ENCODE measurements at places on chromosomes 3 and 15.
A peak's percentile ranks its signal among the peaks of the same experiment; 100 is the strongest.

- no peak for DNase-seq
Measured at GRCh38 chr3:12924437-12924836, 83.1 kb upstream of the RPL32 start.

DNA sequence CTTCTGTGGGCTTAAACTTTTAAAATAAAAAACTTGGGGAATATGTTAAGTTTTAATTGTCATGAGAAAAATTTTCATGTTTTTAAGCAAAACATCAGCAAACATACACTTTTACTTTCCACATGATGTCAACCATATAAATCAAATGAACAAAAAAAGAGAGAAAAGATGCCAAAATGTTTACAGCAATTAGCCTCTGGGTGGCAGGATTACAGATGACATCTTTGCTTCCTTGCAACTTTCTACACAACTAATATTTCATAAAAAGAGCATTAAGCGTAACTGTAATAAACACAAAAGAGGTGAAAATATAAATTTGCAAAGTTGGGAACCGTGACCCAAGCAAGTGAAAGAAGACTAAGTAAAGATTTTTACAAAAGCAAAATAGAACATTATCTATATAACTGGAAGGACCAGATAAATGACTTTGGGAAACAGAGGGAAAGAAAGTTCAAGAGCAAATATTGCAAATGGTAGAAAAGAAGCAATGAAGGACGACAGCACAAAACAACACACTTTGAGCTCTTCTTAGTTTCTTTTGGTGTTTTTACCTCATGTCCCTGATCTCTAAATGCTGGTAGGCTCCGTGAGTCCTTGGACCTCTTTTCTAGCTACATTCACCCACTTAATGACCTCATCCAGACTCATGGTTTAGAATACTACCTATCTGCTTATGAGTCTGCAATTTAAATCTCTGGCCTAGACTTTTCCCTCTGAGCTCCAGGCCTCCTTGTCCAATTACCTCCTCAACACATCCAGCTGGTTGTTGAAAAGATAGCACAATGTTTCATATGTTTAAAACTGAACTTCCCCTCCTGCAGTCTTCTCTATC lies 9.4 kb downstream of the TP53BP1 start:
- DNase-seq, result peak; percentile 61

DNA sequence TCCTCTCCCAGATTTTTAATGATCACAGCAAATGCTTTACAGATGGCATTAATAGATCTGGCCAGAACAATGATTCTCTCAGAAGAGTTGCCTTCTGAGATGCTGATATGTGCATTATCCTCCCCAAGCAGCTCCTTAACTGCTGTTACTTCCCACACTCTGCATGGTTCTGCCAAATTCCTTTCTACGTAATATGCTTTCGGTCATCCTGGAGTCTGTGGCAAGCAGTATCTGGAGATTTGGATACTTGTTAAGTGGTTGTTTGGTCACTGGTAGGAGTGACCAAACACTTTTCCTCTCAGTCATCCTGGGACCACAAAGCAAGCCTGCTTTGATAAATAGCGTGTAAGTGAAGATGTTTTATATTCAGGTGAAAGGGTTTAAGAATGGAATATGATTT lies 71.1 kb upstream of the CCNL1 start:
- DNase-seq, result no peak

DNA sequence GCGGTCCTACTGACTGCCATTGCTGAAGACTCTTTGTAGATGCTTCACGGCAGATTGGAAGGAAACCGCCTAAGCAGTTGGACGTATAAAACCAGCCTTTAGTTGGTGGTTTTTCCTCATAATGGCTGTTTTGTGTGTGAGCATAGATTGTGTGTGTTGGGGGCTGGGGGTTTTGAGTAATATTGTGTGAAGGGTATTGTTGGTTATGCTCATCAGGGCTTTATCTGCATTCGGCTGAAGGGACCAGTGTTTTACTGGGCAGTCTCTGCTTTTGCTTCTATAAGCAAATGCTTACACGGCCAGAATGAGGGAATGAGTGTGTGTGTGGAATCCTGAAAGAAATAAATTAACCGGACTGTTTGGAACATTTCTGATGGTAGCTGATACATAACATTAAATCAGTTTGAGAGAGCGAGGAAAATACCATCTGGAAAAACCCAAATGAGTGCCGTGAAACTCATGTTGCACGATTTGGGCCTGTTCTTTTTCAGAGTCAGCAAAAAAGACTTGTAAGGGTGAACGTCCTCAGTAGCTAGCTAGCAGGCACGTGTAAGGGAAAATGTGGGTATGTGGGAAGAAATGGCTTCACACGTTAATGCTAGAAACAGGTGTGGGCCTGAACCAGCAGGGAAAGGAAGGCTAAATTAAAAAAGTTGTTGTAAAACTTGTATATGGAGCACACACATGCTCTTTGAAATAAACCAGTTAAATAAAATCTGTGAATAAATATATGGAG lies 1.9 kb downstream of the MITF start:
- no peak for DNase-seq

GRCh38 chr3:85591451-85591850 lies 632.7 kb downstream of the CADM2 start:
- no peak for DNase-seq

DNA sequence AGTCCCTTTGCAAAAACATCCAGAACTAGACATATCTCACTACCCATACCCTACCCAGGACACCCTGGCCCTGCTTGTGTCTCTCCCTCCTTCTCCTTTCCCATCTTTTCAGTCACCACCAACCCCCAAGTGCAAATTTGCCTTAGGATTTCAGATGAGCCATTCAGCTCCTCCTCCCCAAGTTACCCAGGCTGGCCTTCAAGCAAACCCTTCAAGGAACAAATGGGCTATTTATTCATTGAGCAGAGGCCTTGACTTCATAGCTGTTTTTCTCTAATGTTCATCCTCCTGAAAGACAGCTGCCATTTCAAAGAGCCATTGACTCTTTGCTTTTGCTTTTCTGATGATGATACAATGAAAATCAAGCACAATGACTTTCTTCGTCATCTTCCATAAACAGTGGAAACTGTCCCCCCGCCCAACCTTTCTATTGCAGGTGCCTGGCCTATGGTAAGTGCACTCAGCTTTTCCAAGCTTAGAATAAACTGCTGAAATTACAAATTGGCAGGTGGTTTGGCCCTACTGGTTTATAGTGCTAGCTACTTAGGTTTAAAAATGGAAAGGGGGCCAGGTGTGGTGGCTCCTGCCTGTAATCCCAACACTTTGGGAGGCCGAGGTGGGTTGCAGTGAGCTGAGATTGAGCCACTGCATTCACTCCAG lies 26.1 kb upstream of the KLHL6 start:
- DNase-seq, result no peak

GRCh38 chr3:61893840-61894566 lies 332.6 kb downstream of the PTPRG start:
- DNase-seq, result no peak

- DNase-seq, result no peak
Measured at GRCh38 chr3:89808680-89809197, 701.3 kb downstream of the EPHA3 start.

GRCh38 chr3:118810499-118811035 lies 224.1 kb downstream of the IGSF11 start:
- DNase-seq, result no peak

- no peak for DNase-seq
Measured at GRCh38 chr3:66666362-66666761, 165.5 kb upstream of the LRIG1 start.

- DNase-seq, result no peak
Measured at GRCh38 chr3:43996379-43997301, 245.0 kb upstream of the TOPAZ1 start.

GRCh38 chr3:4977853-4978203 lies 1.4 kb upstream of the BHLHE40 start:
- DNase-seq, result no peak

- DNase-seq, result no peak
Measured at GRCh38 chr3:129352650-129353588, 74.2 kb downstream of the HMCES start.

GRCh38 chr3:181630853-181631252 lies 80.9 kb upstream of the SOX2 start:
- no peak for DNase-seq

DNA sequence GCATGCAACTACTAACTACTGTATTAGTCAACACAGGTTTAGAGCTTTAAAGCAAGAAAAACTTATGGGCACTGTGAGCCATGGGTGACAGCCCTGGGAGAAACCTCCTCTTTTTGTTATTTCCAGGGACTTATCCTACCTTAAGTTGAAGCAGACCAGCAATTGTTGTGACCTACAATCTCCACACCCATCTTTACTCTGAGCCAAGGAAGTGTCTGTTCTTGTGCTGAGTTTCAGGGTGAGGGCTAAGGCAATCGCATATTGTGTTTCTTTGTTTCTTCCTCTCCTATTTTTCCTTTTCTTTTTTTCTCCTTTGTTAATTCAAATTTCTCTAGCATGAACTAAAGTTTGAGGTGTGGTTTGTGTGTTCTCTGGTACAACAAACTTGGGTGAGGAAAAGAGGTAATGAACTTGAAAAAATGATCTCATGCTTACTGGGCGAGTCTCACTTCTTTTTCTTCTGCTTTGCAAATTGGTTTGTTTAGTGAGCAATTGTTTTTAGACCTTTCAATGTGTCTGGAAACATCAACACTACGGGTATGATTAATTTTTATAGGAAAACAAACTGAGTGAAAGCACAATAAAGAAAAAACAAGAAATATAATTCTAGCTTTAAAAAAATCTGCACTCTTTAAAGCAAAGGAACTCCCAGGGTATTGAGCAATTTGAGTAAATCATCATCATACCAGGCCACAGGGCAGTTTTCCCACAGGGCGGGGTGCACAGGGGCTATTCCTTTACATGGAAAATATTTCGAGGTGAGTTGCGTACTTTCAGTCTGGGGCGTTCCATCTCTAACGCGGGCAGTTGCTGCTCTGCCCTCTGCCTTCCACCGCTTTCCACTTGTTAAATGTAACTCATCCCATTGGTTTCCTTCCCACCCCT lies 2.7 kb downstream of the UPK1B start:
- DNase-seq, result no peak

GRCh38 chr3:188239035-188239434 lies 85.1 kb downstream of the LPP start:
- DNase-seq, result no peak

GRCh38 chr3:35296533-35296932 lies 342.8 kb upstream of the ARPP21 start:
- DNase-seq, result no peak

DNA sequence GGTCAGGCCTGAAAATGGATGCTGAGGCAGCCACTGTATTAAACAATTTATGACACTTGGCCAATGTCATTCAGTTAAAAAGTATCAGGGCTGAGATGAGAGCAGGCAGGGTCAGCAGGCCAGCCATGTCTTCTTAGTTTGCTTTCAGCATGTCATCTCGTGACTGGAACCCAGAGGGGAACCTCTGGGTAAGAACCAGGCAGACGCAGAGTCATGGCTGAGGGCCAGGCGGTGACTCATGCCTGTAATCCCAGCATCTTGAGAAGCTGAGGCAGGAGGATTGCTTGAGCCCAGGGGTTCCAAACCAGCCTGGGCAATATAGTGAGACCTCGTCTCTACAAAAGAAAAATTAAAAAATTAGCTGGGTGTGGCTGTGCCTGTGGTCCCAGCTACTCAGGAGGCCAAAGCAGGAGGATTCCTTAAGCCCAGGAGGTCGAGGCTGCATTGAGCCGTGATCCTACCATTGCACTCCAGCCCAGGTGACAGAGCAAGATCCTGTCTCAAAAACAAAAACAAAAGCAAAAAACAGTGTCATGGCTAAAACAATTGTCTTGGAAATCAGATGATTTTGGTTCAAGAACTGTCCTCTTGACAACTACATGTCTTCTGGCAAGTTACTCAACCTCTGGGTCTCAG lies 11.7 kb downstream of the BCL2L10 start:
- DNase-seq, result peak; percentile 58

DNA sequence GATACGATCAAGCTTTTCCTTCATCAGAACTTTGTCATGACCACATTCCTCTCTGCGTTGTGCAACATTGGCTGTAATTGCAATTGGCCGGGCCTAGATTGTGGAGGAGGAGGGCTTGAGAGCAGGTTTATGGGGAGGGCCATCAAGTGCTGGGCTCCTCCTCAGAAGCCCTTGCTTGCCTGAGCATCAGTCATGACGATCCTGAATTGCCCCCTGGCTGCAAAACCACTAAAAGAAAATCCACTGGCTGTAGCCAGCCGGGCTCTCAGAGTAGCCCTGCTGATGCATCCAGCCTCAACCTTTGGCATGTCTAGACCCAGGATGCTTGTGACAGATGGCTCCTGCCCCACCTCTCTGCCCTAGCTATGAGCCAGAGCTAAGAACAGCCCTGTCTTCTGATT lies 13.4 kb upstream of the TRH start:
- no peak for DNase-seq

Data from erythroblast (primary cell).